ENCODE measurements at places on chromosomes 2 and 18.

DNA sequence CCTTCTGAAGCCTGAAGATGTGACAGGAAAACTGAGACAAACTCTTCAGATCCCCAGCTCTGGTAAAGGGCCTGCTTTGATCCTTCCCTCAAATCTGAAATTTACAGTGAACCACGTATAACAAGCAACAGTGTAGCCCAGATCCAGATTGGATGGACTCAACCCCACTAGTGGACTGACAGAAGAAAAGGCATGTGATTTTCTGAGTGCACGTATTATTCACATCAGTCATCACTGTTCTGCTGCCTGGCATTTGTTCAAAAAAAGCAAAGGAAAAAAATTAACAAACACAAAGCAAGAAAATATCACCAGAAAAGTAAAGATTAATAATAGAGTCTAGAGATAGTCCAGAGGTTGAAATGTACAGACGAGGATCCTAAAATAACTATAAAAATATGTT, 87.6 kb downstream of the CYRIA start:
- DNase-seq: no peak

GRCh38 chr2:174738841-174739240, 25.4 kb downstream of the CHRNA1 start:
- DNase-seq: no peak

- no peak for DNase-seq
Observed at GRCh38 chr2:167752734-167753133, 494.7 kb downstream of the STK39 start.

- DNase-seq: no peak
Observed at GRCh38 chr2:128637481-128638155, 318.9 kb upstream of the HS6ST1 start.

DNA sequence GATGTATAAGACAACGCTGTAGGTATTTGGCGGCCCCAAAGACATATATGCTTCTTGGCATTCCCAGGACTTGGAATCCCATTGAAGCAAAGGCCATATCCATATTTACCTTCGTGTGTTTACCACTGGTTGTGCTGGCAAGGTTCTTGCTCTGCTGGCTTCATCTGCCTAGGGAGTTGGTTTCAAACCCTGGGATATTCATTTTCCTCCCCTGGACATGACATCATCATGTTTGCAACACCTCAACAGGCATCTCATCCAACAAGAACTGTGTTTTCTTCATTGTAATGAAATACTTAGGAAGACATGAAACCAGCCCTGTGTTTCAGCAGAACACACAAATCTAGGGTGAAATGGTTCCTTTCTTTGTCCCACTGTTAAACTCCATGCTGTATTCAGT, 77.9 kb upstream of the PHLPP1 start:
- no peak for DNase-seq

- DNase-seq: no peak
Observed at GRCh38 chr2:69104261-69104660, 91.3 kb downstream of the ANTXR1 start.

DNA sequence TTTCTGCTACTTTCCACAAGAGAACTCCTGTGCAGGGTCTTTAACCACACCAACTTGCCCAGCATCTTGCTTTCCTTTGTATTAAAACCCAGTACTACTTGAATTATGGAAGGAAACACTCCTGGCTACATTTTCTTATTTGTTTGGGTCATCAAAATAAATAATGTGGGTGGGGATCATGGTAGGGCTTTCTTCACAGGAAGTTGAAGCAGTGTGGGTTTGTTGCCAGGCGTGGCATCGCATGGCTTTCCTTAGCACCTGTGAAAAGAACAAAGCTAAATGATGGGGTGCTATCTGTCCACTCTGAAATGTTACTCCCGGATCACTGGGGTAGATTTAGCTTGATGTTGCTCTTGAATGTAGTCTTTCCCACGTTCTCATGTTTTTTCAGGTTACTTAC, 18.7 kb downstream of the ARHGAP25 start:
- DNase-seq: no peak

- DNase-seq: no peak
Observed at GRCh38 chr2:105344704-105345345, 7.5 kb downstream of the C2orf49 start.

DNA sequence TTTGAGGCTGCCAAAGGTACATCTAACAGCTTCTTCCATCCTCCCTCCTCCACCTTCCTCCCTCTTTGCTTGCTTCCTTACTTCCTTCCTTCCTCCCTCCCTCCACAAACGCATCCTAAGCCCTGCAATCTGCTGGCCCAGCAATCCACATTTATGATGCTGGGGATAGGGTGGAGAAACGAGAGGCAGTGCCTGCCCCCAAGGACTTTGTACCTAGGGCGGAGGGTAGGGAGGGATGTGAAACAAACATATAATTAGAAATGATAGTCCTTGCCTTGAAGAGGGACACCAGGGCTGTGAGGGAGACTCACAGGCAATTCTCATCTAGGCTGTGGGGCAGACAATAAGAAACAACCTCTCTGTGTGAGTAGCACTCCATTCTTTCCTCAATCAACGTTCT, 188.3 kb downstream of the ANKRD30B start:
- DNase-seq: no peak

- no peak for DNase-seq
Observed at GRCh38 chr2:95334916-95335641, 37.9 kb downstream of the KCNIP3 start.

GRCh38 chr18:14174706-14175085, 42.5 kb upstream of the ZNF519 start:
- DNase-seq: no peak
